ENCODE measurements at places on chromosomes 12 and 14.

GRCh38 chr12:15837141-15837790 lies 44.9 kb upstream of the STRAP start:
- DNase-seq, result no peak

DNA sequence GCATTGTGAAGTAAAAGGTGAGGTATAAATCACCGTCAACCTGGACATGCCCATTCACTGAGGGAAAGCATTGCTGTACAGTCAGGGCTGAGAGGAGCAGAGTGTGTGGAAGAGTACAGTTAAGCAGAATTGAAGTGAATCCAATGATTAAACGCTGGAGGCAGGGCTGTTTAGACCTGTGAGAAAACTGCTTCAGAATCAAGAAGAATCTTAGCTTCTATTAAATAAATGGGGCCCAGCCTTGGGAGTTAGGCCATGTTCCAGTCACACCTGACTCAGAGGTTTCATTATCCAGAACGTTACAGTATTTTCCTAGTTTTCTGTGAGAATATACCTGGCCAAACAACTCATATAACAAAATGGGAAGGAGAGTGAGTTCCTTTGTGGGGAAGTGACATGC lies 86.9 kb downstream of the ATP23 start:
- DNase-seq, result no peak

- DNase-seq, result no peak
Observed at GRCh38 chr14:96139879-96140278, 64.8 kb upstream of the BDKRB2 start.

GRCh38 chr12:14948672-14949071 lies 10.3 kb upstream of the ERP27 start:
- DNase-seq, result peak; percentile 45

DNA sequence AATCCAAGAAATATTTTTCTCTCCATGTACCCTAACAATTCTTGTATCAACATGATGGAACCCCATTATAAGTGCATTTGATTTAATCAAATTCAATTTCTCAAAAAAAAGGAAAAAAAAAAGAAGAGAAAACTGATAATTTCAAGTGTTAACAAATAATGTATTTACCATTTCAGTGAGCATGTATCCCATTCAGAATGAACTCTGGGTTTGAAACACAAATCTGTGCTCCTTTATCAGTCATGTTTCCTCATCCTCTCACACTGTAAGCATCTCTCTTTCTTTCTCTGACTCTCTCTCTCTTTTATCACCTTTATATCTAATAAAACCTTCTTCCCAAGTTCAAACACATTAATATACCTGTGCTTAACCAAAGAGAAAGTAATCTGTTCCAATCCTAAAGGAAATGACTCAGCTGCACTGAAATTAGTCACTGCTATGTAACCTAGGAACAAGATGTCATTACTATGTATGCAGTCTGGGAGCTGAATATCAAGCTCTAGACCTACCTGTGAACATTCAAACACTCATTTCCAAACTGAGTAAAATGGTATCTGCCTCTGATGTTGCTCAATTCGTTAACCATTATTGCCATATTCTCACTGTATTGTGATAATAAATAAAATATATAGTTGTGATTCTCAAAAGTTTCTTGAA lies 135.0 kb upstream of the LRIG3 start:
- no peak for DNase-seq

DNA sequence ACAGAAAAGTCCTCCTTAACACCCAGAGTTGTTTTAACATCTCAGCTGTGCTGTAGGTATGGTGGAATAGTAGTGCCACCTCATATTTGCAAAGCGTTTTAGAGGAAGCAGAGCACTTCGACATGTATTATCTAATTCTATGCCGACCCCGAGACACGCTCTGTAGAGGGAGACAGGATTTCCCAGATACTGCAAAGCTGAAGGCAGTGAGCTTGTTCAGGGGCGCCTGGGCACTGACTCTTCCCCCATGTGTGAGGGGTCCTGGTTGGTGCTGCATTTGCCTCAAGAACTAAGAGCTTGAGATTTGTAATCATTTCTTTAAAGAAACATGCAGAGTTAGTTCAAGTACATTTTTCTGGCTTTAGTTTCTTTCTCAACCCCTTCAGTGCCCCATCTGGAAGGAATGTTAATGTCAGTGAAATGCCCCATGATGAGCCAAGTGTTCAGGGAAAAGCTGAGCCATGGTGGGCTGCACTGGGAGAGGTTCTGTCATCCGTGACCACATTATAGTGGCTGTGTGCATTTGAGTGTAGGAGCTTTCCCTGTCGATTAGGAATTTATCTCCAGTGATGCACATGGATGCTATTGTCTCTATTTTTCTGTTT lies 66.3 kb downstream of the MBIP start:
- no peak for DNase-seq

DNA sequence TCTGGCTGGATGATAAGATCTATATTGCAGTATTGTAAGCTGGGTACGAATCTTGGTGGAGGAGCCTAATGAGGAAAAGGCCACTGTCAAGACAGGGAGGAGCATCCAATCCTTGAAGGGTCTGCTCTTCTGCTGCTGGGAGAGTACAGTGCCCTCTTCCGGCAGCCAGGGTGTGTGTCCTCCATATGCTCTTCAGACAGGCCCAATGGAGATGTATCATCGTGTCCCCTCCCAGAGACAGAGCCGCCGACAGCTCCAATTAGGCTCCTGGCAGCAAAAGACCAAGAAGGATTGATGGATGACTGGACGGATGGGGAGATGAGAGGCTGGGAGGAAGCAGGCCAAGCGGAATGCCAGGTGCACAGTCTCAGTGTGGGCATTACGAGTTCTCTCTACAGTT lies 51.6 kb upstream of the PIWIL1 start:
- DNase-seq, result no peak

- DNase-seq, result no peak
Observed at GRCh38 chr12:85946375-85946774, 72.3 kb downstream of the NTS start.

DNA sequence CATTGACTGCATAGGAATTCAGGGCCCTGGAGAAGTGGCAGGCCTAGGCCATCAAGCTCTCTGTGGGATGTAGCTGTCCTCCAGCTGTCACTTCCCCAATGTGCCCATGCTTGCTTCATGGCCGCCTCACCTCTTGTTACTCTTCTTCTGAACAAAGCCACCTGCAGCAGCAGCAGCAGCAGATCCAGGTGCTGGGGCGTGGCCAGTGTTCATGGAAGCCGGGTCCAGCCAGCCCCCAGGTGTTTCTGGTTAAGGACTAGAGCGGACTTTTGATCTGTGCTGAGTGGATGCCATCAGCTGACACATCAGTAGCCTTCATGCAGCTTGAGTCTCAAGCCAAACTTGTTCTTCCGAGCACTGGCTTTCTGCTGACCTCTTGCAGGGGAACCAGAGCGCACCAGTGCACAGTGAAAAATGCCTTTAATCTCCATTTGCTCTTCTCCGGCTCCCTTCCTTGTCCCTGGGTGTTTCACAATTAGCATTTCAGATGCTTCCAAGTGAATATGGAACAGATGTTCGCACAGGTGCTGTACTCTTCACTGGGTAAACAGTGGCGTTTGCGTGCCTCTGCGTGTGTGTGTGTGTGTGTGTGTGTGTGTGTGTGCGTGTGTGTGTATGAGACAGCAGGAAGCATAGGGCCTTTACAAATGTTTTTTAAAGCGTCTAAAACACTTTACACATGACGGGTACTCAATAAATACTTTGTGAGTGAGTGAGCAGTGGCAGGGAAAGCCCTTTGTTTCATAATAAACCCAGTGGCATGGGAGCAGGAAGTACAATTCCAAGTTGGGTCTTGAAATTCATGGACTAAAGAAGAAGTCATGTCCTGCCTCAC lies 20.1 kb downstream of the TPCN1 start:
- DNase-seq, result no peak

- DNase-seq, result no peak
Observed at GRCh38 chr12:29316752-29317151, 64.2 kb downstream of the ERGIC2 start.

DNA sequence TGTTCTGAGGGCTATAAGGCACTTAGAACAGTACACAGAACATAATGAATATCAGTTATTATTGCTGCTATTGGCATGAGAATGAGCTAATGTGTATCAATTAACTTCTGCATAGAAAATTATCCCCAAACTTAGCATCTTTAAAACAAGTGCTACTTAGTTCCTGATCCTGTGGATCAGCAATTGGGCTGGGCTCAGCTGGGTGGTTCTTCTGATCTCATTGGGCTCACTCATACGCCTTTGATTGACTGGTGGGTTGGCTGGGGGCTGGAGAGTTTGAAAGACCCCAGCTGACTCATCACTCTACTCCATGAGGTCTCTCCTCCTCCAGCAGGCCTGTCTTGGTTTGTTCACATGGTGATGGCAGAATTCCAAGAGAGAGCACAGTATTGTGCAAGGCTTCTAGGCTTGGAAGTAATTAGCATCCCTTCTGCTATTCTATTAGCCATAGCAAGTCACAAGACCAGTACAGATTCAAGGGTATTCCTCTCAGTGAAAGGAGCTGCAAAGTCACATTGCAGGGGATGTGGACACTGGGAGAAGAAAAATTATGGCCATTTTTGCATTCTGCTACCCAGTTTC lies 27.2 kb upstream of the HSPB8 start:
- no peak for DNase-seq

GRCh38 chr14:32382704-32383103 lies 53.6 kb downstream of the AKAP6 start:
- DNase-seq, result no peak

GRCh38 chr12:58882826-58883225 lies 37.5 kb downstream of the LRIG3 start:
- DNase-seq, result no peak

DNA sequence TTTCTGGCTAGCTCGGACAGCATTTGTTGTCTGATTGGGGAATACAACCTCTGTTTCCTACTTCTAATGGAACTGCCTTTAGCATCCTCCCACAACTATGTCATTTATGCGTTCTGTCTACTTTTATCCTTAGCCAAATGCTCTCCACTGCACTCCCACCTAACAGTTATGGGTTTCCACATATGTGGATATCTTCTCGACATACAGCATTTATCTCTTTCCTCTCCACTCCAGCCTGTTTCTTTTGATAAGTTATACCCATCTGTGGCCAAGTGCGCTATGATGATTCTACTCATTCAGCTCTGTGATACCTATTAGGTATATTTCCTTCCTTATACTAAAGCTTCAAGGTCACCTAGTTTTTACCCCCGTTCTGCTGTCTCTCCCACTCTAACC lies 122.2 kb upstream of the NAP1L1 start:
- no peak for DNase-seq

- DNase-seq, result no peak
Observed at GRCh38 chr14:21309238-21309636, 29.4 kb downstream of the RPGRIP1 start.

DNA sequence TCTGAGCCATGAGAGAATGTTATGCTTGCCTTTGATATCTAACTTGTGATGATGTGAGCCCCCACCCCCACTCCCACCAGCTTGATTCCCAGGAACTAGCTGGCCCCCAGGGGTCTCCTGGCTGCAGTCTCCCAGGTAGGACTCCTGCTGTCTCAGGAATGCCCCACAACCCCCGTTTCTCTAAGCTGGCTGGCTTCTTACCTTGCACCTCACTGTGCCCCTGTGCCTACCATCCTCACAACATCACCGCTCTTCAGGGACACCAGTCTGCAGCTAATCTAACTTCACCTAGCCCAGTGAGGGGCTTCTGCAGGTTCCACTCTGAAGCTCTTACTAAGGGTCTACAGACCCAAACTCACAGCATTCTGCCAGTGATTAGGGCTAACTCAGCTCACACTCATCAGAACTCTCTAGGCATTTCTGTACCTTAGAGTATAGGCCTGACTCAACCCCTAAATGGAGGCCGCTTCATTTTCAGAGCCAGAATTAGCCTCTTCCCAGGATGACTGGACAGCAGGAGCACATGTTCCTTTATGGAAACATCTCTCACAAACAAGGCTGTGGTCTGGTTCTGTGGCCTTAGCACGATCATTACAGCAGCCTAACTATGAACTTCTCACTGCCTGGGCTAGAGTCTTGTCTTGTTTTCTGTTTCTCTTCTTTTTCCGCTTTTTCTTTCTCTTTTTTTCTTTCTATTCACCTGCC lies 72.8 kb upstream of the IFNG-AS1 start:
- no peak for DNase-seq

DNA sequence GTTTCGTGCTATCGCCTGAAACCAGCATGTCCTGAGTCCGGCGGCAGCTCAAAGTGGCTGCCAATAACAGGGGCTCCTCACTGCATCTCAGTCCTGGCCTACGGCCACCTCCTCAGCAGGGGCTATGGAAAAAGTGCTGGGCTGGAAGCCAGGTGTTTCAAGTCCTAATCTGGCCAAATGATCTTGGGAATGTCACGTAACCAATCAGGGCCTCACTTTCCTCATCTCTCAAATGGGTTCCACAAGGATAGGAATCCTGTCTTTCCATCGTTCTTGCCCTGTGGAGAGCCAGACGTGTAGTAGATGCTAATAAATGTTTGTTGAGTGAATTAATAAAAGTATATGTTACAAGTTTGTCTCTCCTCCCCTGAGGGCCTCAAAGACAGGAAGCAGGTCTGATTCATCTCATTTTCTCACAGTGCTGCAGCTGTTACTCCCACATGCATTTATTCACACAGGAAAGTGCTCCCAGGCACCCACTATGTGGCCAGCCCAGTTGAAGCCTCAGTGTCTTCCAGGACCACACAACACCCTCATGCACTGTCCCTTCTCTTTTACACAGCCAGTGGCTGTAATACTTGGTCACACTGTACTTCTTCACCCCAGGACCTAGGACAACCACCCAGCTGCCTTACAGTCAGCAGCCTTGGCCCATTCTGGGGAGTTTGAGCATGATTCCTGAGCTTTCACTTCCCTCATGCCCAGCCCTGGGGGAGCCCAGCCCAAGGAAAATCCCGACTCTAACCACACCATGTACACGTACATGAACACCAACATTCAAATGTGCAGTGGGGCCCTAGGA lies 5.0 kb downstream of the CMKLR1 start:
- peak; percentile 27 for DNase-seq

- no peak for DNase-seq
Observed at GRCh38 chr14:35866595-35867279, 40.6 kb downstream of the BRMS1L start.

DNA sequence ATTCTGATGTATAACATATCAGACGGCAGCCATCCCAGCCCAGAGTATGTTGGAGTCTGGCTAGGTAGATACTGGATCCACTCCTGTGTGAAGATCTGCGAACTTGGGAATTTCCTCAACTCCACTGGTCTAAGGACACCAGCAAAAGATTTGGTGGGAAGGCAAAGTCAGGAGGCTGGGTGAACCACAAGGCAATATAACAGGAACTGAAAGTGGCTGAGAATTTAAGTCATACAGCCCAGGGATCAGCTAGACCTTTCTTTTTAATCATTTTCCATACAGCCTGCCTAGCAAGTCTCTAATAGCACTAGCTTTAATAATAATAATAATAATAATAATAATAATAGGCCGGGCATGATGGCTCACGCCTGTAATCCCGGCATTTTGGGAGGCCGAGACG lies 34.8 kb downstream of the BRAP start:
- no peak for DNase-seq

- DNase-seq, result no peak
Observed at GRCh38 chr12:65993173-65993572, 137.4 kb downstream of the LLPH start.

GRCh38 chr12:1528791-1529190 lies 65.6 kb downstream of the FBXL14 start:
- DNase-seq, result no peak

DNA sequence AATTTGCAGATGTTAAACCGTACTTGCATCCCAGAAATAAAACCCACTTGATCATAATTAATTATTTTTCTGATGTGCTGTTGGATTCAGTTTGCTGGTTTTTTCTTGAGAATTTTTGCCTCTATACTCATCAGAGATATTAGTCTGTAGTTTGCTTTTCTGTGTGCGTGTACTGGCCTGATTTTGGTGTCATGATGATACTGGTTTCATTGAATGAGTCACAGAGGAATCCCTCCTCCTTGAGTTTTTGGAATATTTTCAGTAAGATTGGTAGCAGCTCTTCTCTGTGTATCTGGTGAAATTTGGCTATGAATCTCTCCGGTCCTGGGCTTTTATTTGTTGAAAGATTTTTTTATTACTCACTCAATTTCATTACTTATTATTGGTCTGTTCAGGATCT lies 100.4 kb upstream of the PMCH start:
- DNase-seq, result no peak

Measured in stimulated activated CD8-positive, alpha-beta memory T cell treated with anti-CD3 and anti-CD28 coated beads, Interleukin-4, amount 100 ng/mL, for 48 hours (primary cell).